Right ventricle myocardium inferior (tissue), 1 donor: ENCODE measurements at places on chromosomes 12 and 14. TPM values are rescaled to one million over a fixed set of nuclear protein-coding genes. Genes with fewer than 3 reads are reported as not detected.

DNA sequence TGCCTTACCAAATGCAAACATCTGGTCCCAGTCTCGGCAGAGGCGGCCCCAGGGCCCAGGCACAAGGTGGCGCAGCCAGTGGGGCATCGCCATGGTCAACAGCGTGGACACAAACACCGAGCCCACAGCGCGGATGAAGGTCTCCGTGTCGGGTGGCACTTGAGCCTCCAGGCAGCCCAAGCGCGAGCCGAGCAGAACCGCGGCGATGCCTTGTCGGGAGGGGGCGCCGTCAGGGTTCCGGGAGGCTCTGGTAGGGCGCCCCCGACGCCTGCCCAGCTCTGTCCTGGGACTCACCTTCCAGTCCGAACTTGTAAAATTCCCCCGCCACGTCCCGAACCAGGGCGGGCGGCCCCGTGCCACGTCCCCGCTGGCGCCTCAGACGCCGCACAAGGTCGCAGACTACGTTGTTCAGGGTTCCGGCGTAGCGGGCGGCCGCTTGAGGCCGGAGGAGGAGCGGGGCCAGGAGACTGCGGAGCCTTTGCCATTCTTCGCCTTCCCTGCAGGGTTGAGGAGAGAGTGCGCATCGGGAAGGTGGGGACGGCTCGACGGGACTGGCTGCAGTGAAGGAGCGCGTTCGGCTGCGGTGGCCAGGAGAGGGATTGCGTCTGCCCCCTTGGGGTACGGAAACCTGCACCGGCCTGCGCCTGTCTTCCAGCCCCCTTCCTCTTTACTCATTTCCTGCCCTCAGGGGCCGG, 1.7 kb downstream of the CYP27B1 start:
- DNase-seq: peak; percentile 67

GRCh38 chr14:58817846-58818245, 180.1 kb downstream of the DACT1 start:
- no peak for DNase-seq

DNA sequence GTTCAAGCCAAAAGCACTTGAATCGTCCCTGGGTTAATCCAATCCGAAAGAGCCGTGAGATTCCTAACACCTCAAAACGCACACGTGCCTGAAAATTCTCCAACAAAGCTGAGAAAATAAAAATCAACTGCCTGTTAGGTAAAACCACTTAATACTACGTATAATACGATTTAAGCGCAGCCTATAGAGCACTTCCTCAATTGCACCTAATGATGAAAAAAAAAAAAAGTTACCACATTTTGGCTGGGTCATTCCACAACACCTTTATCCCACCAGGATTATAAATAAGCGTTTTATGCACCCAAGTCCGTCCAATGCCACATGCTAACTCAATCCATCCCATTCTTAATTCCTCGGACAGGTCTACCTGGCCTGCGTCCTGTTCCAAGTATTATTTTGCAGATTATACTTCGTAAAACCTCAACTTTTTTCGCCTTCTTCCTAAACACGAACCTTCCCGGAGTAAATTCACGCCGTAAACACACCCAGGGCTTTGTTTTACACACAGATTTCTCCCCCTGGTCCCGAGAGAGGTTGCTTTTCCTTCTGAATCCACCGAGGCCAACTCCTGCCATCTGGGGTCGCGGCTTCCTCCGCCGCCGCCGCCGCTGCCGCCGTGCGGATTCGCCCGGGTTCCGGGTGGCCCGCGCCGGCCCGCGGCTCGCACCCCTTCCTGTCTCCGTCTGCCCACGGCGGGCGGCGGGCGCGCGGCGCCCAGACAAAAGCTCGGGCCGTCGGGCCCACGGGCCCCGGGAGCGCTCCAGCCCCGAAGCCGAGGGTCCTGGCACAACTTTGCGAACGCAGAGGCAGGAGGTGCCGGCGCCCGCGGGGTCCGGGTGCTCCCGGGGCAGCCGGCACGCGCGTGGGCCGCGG, 66.2 kb downstream of the RNF34 start:
- no peak for DNase-seq

- no peak for DNase-seq
These were observed 66.6 kb downstream of the TMTC3 start for GRCh38 chr12:88208661-88209060.

GRCh38 chr12:91126516-91126915, 15.2 kb upstream of the LUM start:
- no peak for DNase-seq

GRCh38 chr12:115511986-115512711, 765.3 kb downstream of the MED13L start:
- no peak for DNase-seq

DNA sequence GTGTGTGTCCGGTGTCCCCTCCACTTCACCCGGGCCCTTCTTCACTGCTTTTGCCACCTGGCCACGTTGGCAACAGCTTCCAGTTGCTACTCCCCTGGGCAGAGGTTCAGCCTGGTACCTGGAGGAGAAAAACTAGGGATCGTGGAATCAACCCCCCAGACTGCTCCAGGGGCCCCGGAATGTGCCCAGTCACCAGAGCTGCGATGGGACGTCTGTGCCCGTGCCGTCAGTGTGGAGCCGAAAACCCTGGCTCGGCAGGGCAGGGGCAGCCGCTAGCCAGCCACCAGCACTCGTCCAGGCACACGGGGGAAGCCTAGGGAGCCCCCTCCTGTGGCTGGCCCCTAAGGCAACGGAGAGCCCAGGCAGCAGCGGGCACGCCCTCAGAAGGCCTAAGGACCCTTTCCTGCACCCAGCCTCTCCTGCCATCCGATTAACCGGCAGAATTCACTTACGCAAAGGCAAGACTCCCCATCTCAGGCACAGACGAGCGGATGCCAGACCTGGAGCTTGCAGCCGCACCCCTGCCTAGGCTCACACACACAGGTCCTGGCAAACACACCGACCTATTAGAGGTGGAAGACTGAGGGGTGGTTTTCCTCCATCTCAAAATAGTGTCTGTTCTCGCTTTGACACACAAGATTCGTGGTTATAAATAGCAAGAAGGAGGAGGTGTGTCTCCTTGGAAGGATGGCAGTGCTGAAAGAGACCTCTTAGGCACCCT, 62.6 kb downstream of the FBXL14 start:
- no peak for DNase-seq

- no peak for DNase-seq
These were observed 154.1 kb upstream of the ARID2 start for GRCh38 chr12:45575417-45575816.

GRCh38 chr14:63394841-63395240, 76.1 kb upstream of the GPHB5 start:
- DNase-seq: no peak

DNA sequence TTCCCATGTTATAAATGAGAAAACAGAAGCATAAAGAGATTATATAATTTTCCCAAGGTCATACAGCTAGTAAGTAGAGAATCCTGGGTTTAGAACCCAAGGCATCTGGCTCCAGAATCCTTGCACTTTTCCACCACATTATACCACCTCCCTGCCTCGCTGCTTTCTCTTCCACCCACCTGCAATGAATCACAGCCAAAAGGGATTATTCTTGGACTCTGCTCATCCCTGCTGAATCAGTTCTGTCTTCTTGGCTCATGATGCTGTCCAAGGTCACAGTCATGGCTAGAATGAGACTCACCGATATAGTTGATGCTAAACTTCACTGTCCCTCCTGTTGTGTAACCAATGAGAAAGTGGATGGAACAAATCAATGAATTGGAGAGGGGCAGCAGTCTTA, 356.6 kb downstream of the FUT8 start:
- DNase-seq: no peak

DNA sequence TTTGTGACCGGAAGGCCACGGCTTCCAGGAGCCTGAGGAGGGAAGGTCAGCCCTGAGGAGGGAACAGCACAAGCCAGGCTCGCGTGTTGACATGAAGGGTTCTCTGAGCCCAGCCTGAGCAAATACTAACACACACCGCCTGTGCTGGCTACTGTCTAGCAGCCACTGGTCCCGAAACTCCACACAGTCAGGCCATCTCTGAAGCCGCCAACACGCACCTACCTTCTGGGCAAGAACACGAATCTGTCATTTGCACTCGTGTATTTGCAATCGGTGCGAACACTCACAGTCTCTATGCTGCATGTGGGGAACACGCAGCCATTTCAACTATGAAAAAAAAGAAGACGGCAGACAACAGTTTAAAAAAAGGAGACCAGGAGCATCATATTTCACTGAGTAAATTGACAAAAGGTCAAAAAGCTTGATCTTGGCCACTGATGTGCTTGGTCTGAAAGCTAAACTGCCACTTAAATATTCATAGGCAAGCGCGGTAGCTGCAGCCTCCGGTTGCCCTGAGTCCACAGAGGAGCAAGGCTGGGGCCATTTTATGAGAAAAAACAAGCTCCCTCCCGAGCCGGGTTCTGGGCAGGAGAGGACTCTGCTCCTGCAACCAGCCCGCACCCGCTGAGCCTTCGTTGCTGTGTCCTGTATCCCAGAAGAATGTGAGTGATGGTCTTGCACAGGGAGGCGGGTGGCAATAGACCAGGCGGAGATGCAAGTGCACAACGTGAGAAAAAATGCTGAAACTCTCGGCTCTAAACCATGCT, 57.8 kb downstream of the RIMBP2 start:
- DNase-seq: no peak

- DNase-seq: no peak
These were observed 38.8 kb downstream of the SLC15A5 start for GRCh38 chr12:16238661-16239060.

- DNase-seq: no peak
These were observed 650 bp downstream of the HEBP1 start for GRCh38 chr12:12999271-12999958.

DNA sequence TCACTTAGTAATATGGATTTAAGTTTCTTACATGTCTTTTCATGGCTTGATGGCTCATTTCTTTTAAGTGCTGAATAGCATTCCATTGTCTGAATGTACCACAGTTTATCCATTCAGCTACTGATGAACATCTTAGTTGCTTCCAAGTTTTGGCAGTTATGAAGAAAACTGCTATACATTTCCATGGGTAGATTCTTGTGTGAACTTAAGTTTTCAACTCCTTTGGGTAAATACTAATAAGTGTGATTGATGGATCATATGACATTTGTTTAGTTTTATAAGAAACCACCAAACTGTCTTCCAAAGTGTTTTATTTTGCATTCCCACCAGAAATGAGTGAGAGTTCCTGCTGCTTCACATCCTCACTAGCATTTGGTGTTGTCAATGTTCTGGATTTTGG, 119.2 kb downstream of the NAV3 start:
- no peak for DNase-seq

- no peak for DNase-seq
These were observed 276.5 kb upstream of the NPAS3 start for GRCh38 chr14:32662211-32662610.

GRCh38 chr14:65423982-65424381, 11.5 kb downstream of the FUT8 start:
- no peak for DNase-seq

DNA sequence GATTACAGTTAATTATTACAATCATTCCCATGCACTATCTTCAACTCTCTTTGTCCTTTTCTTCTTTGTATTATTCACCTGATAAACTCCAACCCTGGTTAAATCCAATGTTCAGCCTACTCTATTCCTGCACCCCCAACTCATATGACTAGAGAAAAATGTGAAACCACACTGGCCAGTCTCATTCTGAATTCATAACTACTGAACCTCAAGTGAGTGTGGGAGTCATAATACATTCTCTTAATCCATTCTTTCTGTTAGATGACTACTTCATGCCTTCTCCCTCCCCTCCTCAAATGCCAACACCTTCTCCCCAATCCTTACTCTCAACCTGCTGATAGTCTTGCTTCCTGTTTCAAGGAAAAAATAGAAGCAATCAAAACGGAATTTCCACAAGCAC, 22.3 kb upstream of the ITPR2 start:
- DNase-seq: no peak

GRCh38 chr12:3294481-3294911, 196.5 kb upstream of the PRMT8 start:
- DNase-seq: no peak

DNA sequence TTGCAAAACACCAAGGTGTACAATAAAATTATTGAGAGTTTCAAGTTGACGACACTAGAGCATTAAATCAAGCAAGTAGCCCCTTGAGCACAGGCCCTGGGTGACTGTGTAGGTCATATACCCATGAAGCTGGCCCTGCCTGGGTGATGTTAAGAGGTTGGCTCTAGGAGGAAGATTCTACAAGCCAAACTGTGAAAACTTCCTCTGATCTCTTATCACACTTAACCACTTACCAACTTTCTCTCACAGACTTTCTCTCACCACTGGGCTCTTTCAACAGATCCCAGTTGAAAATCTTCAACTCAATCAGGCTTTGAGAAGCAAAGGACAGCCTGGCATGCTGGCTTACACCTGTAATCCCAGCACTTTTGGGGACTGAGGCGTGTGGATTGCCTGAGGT, 186.9 kb upstream of the BTG1 start:
- no peak for DNase-seq

DNA sequence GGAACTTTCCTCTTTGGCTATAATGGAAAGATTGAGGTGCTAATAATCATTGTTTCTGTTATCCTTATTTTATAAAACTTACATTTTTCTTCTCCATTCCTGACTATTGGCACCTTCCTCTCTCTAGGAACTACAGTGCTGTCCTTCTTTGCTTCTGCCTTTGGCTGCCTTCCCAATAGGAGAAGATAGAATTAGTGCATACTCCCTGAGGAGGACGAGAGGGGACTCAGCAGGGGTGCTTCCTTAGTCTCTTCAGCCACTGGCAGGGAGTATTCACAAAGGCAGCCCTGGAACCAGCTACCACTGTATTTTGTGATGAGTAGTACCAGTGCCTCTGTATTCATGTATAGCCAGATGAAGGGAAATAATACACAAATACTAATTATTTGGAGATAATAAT, 208.5 kb downstream of the FOXG1 start:
- no peak for DNase-seq

DNA sequence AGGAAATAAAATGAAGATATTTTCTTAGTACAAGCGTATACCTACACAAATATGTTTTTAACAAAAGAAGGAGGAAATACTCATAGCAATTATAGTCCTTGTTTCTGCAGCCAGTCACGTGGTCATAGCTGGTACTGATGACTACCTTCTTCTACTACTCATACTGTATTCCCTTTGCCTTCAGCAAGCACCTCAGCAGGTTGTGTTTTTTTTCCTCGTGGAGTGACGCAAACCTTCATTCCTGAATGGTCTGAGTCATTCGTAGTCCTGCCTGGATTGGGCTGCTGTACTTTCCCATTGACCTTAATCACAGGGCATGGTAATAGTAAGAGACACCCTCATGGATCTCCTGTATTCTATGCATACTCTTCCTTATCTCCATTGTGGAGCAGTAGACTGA, 25.7 kb upstream of the SLC16A7 start:
- DNase-seq: no peak

- DNase-seq: no peak
These were observed 203.3 kb downstream of the NAV3 start for GRCh38 chr12:78034025-78034424.

CISTR gene
- total RNA-seq: 1.7 TPM

PLXNC1 gene
- 3.0 TPM for total RNA-seq

TMBIM4 gene
- total RNA-seq: 67.6 TPM

SIRT4 gene
- 9.0 TPM for total RNA-seq

TAS2R19 gene
- total RNA-seq: 0.49 TPM

EXOC3L4 gene
- total RNA-seq: 1.2 TPM

TMTC2 gene
- 4.4 TPM for total RNA-seq

ANKS1B gene
- 2.3 TPM for total RNA-seq

ALDH1L2 gene
- 2.7 TPM for total RNA-seq

CLEC6A gene
- not detected for total RNA-seq
